ENCODE measurements at places on chromosomes 12 and 14.

- peaks cover 21% of the 10 kb centered on the region for H3K27me3 ChIP-seq
- H3K4me1 ChIP-seq: peaks cover 18% of the 10 kb centered on the region
- no peak overlapping the region for H3K4me3 ChIP-seq
- no peak for DNase-seq
- H3K27ac ChIP-seq: no peak overlapping the region
Observed at GRCh38 chr12:49362077-49362476, 5.2 kb upstream of the SPATS2 start.

DNA sequence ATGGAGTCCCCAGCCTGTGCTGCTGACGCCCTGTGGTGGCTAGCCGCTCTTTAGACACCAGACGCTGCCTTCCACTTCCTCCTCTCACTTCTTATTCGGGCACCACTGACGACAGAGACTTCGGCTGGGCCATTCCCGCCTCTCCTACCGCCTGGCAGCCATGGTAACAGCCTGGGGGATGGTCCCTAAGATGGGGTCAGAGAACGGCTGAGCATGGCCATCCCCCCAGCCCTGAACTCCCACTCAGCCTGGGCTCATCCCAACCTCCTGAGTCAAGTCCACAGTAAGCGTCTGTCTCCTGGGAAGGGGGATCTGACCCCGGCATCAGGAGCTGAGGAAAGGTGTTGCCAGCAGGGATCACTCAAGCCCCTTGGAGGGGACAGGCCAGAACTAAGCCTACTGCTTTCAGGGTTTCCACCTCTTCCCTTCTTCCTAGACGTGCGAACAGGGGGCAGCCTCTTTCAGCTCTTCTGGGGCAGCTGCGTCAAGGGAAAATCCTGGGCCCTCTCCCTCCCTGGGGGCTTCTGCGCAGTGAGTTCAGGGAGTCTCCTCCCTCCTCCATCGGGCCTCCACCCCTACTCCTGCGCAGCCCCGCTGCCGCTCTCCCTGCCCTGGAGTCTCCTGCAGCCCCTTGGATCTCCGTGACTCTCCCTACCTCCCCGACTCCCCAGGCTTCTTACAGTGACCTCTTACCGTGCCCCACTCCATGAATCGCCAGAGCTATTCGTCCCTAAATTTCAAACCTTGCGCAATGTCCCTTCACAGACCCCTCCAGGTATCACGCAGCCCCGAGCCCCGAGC, 643 bp upstream of the TAMALIN start:
- H3K27me3 ChIP-seq: peaks cover 14% of the 10 kb centered on the region
- H3K4me1 ChIP-seq: peaks cover 32% of the 10 kb centered on the region
- peak overlapping the region; percentile 79 for H3K4me3 ChIP-seq

DNA sequence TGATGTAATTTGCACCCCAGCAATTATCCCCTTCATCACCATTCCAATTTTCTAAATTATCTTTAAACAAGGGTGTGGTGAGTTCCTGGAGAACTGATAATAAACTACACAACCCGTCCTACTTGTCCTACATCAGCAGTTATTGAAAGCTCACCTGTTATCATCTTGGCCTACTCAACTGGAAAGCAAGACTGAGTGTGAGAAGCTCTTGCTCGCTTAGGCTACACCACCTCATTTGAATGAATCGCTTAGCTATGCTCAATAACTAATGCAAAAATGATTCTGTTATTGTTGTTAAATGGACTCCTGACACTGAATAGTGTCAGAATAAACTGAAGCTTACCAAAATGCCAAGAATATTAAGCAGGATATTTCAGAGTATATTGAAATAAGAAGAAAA, 115.4 kb upstream of the BTG1 start:
- no peak overlapping the region for H3K4me3 ChIP-seq
- peaks cover 7% of the 10 kb centered on the region for H3K4me1 ChIP-seq
- H3K36me3 ChIP-seq: peaks cover 3% of the 10 kb centered on the region
- no peaks in the 10 kb centered on the region for H3K27me3 ChIP-seq

DNA sequence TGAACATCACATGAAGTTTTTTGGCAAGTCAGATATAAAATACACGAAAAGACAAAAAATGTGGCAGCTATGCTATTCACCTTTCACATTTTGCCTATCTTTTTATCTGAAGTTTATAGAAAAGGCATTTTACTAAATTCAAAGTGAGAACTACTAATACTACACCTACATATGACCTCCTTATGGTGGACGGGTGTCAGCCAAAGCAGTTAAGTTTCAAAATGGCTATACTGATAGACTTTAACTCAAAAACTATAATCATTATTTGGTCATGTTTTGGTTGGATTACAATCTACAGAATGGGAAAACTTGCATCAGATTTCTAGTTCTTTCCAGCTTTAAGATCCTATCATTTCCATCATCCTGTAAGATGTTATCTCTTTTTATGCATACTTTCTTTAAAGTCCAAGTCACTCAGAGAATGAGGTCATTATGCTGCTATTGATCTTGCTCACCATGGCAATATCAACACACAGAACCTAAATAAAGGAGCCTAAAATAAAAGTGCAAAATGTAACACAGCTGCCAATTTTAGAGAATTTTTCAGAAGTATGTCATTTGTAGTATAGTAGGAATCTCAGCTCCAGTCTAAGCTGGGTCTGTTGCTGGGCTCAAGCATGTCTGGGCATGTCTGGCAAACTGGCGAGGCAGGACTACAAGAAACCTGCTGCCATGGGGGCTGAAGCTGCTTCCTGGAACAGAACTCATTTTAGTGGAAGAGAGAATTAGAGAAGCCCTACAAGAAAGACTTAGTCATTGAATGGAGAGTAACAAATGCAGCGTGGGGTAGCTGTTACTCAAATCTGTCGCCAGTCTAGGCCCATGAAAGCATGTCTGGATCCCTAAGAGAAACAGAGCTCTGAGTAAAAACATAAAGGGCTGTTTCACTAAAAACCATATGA, 7.6 kb upstream of the AEBP2 start:
- H3K36me3 ChIP-seq: peaks cover 13% of the 10 kb centered on the region
- DNase-seq: peak; percentile 54
- no peaks in the 10 kb centered on the region for H3K27me3 ChIP-seq
- peak overlapping the region; percentile 93 for H3K27ac ChIP-seq

- peaks cover 18% of the 10 kb centered on the region for H3K27me3 ChIP-seq
- H3K4me3 ChIP-seq: no peak overlapping the region
- H3K27ac ChIP-seq: no peak overlapping the region
- no peaks in the 10 kb centered on the region for H3K4me1 ChIP-seq
- DNase-seq: no peak
- H3K36me3 ChIP-seq: no peaks in the 10 kb centered on the region
Observed at GRCh38 chr12:52515319-52515646, 4.9 kb downstream of the KRT5 start.

- peaks cover 7% of the 10 kb centered on the region for H3K4me1 ChIP-seq
- no peaks in the 10 kb centered on the region for H3K36me3 ChIP-seq
Observed at GRCh38 chr12:105783983-105784947, 354.5 kb downstream of the NUAK1 start.

- H3K4me3 ChIP-seq: no peak overlapping the region
- H3K4me1 ChIP-seq: peaks cover 5% of the 10 kb centered on the region
- H3K36me3 ChIP-seq: no peaks in the 10 kb centered on the region
- DNase-seq: no peak
- no peak overlapping the region for H3K27ac ChIP-seq
Observed at GRCh38 chr12:57181561-57182155, 34.2 kb upstream of the LRP1-AS start.

GRCh38 chr12:91109148-91109564, 2.1 kb downstream of the LUM start:
- H3K4me3 ChIP-seq: no peak overlapping the region
- no peaks in the 10 kb centered on the region for H3K36me3 ChIP-seq
- peak; percentile 67 for DNase-seq
- H3K4me1 ChIP-seq: no peaks in the 10 kb centered on the region
- peaks cover 3% of the 10 kb centered on the region for H3K27me3 ChIP-seq

DNA sequence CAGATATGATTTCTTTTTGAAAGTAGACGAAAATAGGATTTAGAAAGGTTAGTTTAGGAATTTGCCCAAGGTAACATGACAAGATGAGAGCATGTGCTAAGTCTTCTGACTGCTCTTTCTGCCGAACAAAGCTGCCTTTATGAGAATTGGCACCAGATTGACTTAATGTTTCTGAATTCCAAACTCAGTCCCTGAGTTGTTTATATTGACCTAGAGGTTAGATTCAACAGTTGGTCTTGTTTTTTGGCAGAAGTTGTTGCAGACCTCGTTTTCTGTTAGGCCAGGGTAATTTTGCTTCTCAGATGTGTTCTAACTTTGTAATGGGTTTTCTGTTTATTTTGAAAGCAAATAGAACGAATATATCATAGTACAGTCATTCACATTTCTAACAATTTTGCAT, 61.5 kb upstream of the LRTM2 start:
- peaks cover 43% of the 10 kb centered on the region for H3K36me3 ChIP-seq
- H3K27ac ChIP-seq: no peak overlapping the region
- peaks cover 6% of the 10 kb centered on the region for H3K4me1 ChIP-seq
- H3K27me3 ChIP-seq: no peaks in the 10 kb centered on the region

- DNase-seq: no peak
- H3K27ac ChIP-seq: no peak overlapping the region
- H3K36me3 ChIP-seq: no peaks in the 10 kb centered on the region
- no peaks in the 10 kb centered on the region for H3K4me1 ChIP-seq
- H3K4me3 ChIP-seq: no peak overlapping the region
Observed at GRCh38 chr12:21925296-21925913, 15.8 kb downstream of the ABCC9 start.

DNA sequence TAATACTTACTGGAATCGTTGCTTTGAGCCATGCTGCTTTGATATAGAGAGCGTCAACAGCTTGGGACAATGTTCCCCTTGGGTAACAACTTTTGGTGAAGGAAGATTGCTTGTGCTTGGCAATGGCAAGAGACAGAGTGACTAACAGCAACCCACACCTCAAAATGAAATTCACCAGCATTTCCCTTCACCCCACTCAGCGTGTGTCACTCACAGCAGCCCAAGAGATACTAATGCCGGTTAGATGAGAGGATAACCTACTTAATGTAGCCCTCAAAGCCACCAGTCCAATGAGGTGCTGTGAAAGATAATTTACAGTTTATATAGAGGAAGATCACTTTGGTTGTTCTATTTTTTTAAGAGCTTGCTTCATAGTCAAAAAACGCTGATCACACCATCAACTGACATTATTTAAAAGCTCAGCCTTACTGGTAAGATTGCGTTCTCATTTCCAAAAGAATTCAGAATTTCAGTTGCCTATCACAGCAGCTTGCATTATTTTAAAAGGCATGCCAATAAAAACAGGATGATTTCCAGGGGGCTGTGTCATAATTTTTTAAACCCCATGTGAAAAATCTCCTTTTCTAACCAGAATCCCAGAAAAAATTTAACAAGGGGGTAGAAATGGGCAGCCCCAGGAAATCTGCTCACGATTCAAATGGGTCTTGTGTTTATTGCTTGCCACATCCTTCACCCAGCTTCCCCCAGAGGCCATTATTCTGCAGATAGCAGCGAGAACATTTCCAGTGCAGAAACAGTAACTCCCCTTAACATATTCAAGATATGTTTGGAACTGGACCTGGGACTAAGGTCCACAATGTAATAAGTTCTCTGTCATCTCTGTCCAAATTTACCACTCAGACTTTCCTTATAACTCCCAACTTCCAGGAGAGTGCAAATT, at the start of gene IL26:
TSS of gene IL26 (minus strand) at position 235 of the 901 bp plus-strand sequence. CDS start at position 181, 54 bp downstream.
- no peak within 1 kb of the TSS for H3K27ac ChIP-seq
- H3K36me3 ChIP-seq: no peaks in the 10 kb centered on the region
- H3K27me3 ChIP-seq: peaks cover 7% of the 10 kb centered on the region
- no peak within 1 kb of the TSS for H3K4me3 ChIP-seq

- DNase-seq: no peak
- H3K27me3 ChIP-seq: no peaks in the 10 kb centered on the region
- H3K4me3 ChIP-seq: no peak overlapping the region
Observed at GRCh38 chr12:81128930-81129554, 51.2 kb downstream of the ACSS3 start.

DNA sequence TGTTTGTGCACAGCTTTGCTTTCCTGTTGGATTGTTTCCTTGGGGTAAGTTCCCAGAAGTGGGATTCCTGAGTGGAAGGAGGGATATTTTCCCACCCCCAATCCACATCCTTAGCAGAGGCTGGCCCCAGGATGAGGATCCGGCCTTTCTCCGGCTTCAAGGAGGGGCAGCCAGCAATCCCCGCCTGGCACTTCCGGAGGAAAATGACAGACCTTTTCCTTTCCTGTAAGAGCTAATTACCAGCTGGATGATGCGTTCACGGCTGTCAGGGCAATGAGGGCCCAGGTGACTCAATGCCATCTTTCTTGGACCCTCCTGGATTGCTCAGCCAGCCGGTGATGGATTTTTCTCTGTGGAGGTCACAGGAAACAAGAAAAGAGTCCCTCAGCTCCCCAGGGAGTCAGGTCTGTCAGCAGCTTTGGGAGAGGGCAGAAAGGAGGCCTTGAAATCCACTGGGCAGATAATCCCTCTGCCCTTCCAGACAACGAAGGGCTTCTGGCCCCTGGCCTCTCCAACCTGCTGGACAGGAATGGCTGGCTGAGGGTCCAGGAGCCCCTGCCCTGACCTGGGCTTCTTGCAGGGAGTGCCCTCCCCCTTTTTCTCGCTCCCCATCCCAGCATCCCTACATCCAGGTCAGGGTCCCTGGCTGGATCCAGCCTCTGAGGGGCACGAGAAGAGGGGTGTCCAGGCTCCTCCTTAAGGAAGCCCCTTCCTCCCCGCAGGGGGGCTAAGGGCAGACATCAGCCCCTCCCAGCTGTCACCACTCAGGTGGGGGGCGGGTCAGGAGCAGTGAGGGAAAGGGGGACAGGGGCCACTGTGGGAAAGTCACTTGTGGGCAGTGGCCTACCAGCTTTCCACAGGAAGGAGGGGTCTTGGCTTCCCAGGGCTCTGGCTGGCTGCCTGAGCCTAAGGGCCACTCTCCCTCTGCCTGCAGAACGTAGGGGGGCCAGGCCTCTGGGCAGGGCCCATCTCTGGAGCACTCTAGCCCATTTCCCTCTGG, 16.1 kb upstream of the CCDC85C start:
- no peaks in the 10 kb centered on the region for H3K36me3 ChIP-seq
- H3K4me1 ChIP-seq: peaks cover 2% of the 10 kb centered on the region
- H3K27ac ChIP-seq: no peak overlapping the region
- DNase-seq: no peak
- no peak overlapping the region for H3K4me3 ChIP-seq

DNA sequence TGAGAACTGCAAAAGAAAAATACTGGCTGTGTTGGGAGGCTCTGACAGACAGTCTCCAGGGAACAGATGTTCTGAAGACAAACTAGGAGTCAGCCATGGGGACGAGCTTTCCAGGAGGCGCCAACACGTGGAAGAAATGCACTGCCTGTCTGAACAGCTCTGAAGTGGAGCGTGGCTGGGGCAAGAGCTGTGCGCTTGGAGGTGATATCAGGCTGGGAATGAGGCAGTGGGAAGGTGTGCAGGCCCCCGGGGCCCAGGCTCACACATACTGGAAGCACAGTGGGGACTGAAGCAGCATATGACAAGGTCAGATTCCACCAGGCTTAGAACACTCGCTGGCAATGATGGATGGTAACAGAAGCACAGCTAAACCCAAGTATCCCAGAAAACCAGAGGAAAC, 17.5 kb downstream of the APPL2 start:
- peaks cover 8% of the 10 kb centered on the region for H3K4me1 ChIP-seq
- no peak overlapping the region for H3K27ac ChIP-seq
- no peak for DNase-seq
- no peaks in the 10 kb centered on the region for H3K27me3 ChIP-seq
- peaks cover 22% of the 10 kb centered on the region for H3K36me3 ChIP-seq

- H3K27ac ChIP-seq: no peak overlapping the region
- H3K36me3 ChIP-seq: peaks cover 5% of the 10 kb centered on the region
- H3K4me3 ChIP-seq: no peak overlapping the region
- H3K4me1 ChIP-seq: peaks cover 14% of the 10 kb centered on the region
Observed at GRCh38 chr12:4569261-4569660, 7.3 kb downstream of the DYRK4 start.
